Cardiac ventricle fibroblast (primary cell): ENCODE measurements at places on chromosomes 5 and 9. TPM values are rescaled to one million over a fixed set of nuclear protein-coding genes. Genes with fewer than 3 reads are reported as not detected.

Gene PTGER4
- 39.9 and 40.1 TPM in 2 replicates for total RNA-seq

Gene INSYN2B
- 10.7 and 14.5 TPM in 2 replicates for total RNA-seq

Gene PTPN3
- total RNA-seq, result 4.1 and 8.5 TPM in 2 replicates

Gene SNCAIP
- 0.19 and 0.78 TPM in 2 replicates for total RNA-seq

Gene PCDHGA1
- total RNA-seq, result 0.19 and 1.3 TPM in 2 replicates

Gene ZNF169
- 1.9 and 5.5 TPM in 2 replicates for total RNA-seq

Gene FLT4
- total RNA-seq, result 2.0 and 2.8 TPM in 2 replicates

Gene GARIN3
- total RNA-seq, result not detected in 2 replicates

Gene ABHD17B
- 9.3 and 10.5 TPM in 2 replicates for total RNA-seq

Gene QRFP
- not detected in 2 replicates for total RNA-seq

Gene FAM78A
- 0.98 and 1.3 TPM in 2 replicates for total RNA-seq

Gene ANKRD34B
- total RNA-seq, result not detected in 2 replicates

Gene LAMC3
- 3.2 and 4.0 TPM in 2 replicates for total RNA-seq

Gene PCDHGB1
- total RNA-seq, result 1.6 and 2.6 TPM in 2 replicates
